ENCODE measurements at places on chromosomes 5 and 9.

DNA sequence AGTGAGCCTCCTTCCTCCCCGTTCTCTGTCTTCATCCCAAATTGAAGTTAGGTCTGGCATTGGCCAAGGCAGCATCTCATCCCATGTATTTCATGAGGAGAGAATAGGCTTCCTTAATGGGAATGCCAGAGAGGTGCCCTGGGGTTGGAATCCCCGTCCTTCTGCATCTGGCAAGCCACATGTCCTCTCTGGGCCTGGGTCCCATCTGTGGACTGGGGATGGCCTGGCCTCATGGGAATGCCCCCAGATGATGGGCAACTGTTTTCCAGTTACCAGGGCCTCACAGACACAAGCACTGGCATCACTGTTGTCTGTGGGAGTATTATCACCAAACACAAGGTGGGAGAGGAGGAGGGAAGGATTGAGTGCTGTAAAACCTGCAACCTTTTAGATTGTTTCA lies 153.9 kb downstream of the FSTL4 start:
- DNase-seq = no peak

GRCh38 chr9:126607731-126608130 lies 6.0 kb upstream of the LMX1B start:
- no peak for DNase-seq

DNA sequence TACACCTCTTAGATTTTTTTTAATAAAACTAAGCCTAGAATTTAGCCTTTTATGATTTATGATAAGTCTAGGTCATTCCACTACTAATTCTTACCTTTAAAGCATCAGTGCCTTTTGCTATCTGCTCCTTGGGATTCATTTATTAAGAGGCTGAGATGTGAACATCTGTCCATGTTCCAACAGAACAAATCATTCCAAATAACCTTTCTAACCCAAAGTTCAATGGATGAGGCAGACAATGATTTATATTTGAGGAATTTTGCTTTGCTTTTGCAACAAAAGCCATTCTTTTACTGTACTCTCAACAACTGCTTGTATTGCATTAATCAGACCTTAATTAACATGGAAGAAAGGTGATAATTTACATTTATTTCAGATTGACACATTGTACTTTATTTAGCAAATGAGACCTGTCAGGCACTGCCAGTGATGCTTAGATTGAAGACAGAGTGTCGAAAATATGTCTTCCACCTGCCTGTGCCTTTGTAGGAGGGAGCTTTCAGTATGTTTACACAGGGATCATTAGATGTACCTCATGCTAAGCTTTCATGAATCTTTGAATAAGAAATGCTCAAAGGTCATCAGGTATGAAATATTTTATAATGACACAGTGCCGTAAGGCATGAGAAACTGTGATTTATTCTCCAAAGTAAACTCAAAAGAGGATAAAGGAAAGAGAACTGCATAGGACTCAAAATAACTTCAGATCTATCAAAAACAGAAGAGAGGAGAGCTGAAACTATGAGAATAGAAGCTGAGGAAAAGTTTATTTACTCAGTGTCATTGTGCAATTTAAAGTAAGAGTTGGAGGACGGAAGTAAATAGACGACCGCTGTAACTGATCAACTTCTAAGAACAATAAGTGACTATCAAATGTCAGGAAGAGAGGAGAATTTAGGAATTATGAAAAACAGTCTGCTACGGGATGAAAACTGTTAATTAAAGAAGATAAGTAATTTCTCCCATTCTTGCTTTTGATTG lies 36.7 kb upstream of the IZUMO3 start:
- DNase-seq = no peak

DNA sequence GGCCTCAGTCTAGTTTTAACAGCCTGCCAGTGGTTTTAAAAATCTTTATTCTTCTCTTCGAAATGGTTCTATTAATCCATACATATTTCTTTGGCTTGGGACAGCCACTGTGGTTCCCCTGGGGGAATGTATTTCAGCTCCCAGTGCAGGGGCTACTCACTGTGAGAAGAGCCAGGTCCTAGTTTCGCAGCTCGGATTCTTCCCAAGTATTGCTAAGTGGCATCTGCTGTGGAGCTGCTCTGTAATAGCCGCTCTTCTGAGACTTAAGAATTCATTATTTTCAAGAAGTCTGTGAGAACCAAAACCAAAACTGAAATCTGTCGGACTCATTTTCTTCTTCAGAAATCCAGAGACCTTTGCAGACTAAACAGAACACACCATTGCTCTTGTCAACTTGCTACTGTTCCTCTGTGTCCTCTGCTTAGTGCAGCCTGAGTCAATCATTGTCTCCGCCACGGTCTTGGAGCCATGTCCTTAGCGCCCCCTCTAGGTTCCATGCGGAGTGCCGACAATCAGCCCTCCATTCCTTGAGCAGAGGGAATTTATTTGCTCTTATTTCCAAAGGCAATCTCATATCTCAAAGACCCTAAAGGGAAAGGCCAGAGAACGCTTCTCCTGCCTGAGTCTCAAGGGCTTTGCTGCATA lies 478.2 kb downstream of the SPATA31D1 start:
- DNase-seq = no peak

GRCh38 chr5:126814721-126815404 lies 37.9 kb downstream of the LMNB1 start:
- no peak for DNase-seq

GRCh38 chr9:136599811-136600660 lies 54.2 kb upstream of the NOTCH1 start:
- no peak for DNase-seq

DNA sequence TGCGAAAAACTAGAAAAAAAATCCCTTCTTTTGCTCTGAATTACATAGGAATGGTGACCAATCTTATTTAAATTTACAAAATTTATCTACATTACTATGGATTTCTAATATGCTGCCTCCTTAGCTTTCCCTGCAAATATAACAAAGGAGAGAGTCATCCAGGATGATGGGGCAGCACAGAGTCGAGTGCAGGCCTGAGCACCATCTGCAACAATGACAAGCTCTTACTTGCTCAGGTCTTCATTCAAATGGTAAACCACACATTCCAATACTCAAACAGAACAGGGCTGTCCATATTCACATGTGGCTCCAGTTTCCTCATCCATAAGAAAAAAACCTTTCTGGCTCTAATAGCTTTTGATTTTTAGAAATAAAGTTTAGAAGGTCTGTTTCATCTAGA lies 33.5 kb upstream of the ZNF354B start:
- DNase-seq = no peak

DNA sequence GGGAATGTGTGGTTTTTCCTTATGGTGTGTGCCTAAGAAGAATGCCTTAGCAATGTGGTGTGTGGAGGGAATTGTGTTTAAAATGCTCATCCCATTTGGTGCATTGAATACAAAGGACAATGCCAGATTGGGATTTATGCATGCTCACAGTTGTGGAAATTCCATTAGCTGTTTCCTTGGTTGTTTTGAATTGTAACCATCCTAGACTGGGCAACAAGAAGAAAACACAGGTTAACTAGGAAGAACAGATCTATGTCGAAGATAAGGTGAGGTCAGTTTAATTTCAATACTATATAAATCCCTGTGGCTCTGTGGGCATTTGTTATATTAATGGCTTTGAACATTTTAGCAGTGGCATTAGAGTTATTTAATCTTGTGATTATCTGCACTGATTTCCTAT lies 266.8 kb downstream of the MAT2B start:
- no peak for DNase-seq

DNA sequence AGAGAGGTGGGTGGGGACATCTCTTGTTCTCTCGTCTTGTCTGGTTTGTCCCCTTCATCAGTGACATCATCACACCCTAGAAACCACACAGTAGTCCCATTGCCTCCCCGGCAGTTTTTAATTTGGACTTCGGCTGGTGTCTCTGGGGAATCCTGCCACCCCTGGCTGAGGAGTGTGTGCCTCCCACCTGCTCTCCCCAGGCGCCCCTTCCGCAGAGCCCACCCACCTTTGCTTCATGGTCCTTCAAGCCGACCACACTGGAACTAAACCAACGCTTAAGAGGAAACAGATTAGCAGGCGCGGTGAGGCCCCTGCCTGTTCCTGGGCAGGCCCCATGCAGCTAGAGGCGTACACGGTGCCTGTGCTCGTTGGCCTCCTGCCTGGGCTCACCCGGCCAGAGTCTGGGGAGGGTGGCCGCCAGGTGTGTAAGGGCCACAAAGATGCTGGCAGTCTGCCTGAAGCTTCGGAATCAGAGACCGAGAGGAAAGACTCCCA lies 107.6 kb upstream of the SPRY4 start:
- DNase-seq = no peak

GRCh38 chr5:30194595-30194994 lies 998.9 kb upstream of the CDH6 start:
- DNase-seq = no peak

- DNase-seq = no peak
These were observed 83.9 kb upstream of the GRAMD2B start for GRCh38 chr5:126339215-126339805.

DNA sequence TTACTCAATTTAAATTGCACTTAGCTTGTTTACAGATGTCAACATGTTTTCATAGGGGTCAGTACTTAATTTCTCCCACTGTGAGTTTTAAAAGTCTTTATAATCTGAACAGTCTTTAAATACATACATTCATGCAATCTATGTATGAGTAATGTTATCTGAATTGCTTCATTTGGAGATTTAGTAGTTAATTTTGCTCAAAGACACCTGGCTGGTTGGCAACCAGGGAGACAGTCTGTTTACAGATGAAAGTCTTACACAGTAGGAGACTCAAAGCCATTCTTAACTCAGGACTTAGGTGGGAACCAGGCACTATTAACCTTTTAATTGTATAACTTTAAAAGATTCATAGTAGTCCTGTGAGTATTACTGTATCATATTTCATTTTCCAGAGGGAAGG lies 29.3 kb downstream of the DAB2 start:
- no peak for DNase-seq

DNA sequence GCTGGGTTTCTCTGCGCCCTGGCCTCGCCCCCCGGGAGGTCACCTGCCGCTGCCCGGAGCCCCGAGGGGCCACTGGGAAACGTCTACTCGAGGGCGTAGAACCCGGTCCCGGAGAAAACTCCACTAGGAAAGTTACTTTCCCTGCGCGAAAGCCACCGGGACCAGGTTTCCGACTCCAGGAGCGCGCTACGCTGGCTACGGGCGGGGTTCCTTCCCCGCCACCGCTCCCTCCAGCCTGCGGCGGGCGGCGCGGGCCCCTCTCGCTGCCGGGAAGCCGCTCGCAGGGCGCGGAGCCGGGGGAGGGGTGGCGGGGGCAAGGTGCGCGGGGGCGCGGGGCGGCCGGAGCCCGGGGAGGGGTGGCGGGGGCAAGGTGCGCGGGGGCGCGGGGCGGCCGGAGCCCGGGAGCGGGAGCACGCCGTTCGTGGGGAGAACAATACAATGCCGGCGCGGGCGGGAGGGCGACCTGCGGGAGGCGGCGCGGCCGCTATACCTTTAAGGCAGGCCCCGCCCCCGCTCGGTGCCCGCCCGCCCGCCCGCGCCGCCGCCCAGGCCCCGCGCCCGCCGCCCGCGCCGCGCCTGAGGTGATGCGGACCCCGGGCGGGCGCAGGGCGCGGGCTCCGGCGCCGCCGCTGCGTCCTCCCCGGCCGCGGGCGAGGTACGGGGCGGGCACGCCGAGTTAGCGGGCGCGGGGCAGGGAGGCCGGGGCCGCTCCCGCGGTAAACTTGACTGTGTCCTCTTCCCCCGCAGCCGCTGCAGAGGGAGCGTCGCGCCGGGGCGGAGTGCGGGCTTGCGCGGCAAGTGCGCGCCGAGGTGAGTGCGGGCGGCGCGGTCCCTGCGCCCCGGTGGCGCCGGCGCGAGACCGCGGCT lies 278.1 kb downstream of the AOPEP start:
- DNase-seq = no peak

DNA sequence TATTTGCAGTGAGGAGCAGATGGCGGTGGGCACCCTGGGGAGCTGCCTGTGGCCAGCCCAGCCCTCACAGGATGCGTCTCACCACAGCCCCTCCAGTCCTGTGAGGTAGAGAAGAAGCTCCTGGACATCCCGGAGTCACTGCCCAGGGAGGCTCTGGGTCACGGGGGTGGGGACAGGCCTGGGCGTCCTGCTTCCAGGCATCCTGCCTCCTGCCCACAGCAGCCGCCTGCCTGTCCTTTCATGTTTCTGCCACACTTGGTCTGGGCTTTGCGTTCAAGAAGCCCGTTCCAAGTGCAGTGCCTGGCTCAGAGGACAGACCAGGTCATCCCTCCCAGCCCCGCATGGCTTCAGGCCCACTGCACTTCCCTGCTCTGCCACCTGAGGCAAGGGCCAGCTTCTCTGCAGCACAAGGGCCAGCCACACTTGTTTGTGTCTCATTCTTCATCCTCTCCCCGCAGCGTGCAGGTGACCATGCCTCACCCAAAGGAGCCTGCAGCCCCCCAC lies 38.2 kb downstream of the ZDHHC11B start:
- DNase-seq = no peak

DNA sequence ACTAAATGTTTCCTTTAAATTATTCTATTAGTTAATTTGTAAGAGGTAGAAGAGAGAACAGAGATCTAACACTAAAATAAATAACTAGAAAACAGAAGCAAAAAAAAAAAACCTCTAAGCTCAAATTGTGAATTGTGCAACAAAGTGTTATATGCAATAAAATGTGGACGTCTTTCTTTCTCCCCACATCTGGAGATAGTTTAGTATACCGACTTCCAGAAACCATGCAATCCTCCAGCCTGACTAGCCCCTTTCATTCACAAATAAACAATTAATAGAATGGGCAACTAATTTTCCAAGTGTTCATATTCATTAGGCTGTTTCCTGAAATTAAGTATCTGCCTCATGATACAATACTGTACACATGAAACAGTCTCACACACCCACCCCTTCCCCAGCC lies 258.5 kb downstream of the BNC2 start:
- DNase-seq = no peak

DNA sequence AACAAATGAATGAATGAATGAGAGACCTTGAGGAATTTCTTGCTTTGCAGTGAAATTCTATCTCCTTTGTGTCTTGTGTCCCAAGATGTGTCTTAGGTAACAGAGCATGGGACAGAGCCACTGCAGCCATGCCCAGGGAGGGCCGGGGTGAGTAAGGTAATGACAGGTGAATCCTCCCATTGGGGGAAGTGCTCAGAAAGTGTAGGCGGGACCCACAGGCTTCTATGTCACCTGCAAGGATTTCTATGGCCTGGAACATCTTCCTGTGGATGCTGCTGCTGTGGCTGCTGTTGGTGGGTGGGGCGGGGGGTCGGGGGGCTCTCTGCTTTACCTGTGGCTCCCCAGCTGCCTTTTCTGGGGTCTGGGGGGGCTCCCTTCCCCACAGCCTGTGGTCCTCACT lies 133.6 kb upstream of the IER5L start:
- DNase-seq = no peak

DNA sequence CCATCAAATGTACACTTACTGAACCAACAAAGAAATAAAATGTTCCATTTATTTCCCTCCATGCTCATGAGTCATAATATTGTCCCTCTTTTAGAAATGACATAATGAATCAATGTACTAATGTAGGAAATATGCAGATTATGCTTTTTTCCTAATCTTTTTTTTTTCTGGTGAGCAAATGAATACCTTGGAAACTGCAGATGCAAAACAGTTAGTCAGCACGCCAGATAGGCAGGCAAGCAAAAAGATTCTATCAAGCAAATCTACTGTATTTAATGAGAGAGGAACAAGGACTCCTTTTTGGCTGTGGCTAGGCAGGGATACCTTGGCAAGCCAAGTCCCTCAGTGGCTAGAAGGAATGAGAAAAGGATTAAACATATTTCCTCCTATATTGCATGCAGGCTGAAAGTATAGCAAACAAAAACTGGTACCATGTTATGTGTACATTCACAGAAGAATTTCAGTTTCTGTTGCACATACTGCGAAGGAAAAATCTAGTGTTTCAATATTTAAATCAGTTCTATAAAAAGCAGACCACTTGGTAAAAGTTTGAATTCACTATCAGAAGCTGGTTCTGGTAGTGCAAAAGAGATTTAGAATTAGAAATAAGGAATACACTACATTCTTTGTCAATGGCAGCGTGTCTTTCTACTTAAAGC lies 605.4 kb downstream of the TLE1 start:
- no peak for DNase-seq

- DNase-seq = no peak
These were observed 1.1 kb upstream of the NOTCH1 start for GRCh38 chr9:136546697-136547501.
